ENCODE measurements at places on chromosomes 2 and 18.

DNA sequence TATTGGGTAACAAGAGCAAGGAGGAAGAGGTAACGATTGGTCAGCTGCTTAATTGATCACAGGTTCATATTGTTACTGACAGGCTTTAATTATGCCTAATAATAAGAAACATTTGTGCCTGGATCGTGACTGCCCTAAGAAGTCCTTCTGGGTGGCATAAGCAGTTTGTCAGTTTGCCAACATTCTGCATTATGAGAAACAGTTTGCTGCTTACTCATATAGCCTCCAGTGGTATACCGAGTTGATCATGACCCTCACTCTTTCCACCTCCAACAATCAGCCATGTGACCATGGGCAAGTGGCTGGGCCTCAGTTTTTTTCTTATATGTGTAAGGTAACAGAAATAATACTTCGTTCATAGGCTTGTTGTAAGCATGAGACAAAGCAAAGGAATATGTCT, 96.6 kb upstream of the CABLES1 start:
- no peak for DNase-seq

- no peak for DNase-seq
These were observed 80.5 kb downstream of the LYPD6 start for GRCh38 chr2:149410701-149411484.

- no peak for DNase-seq
These were observed 807 bp downstream of the PELI1 start for GRCh38 chr2:64143169-64144056.

GRCh38 chr2:66573821-66574233, 138.9 kb downstream of the MEIS1 start:
- DNase-seq = no peak

DNA sequence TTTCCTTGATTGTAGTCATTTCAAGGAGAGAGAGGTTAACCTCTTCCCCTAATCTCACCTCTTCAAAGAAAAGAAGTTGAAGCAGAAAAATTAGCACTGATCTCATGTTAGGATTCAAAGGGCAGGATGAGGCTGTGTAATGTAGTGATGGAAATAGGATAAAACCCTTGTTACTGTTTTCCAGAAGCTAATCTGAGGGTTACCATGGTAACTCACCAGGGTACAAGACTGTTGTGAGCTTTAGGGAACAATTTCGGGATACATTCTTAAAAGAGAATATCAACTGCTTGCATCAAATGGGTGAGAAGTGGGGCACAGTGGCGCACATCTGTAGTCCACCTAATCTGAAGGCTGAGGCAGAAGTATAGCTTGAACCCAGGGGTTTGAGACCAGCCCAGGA, 64.9 kb upstream of the SLC39A10 start:
- no peak for DNase-seq

GRCh38 chr2:108908713-108909070, 80.3 kb downstream of the EDAR start:
- no peak for DNase-seq

DNA sequence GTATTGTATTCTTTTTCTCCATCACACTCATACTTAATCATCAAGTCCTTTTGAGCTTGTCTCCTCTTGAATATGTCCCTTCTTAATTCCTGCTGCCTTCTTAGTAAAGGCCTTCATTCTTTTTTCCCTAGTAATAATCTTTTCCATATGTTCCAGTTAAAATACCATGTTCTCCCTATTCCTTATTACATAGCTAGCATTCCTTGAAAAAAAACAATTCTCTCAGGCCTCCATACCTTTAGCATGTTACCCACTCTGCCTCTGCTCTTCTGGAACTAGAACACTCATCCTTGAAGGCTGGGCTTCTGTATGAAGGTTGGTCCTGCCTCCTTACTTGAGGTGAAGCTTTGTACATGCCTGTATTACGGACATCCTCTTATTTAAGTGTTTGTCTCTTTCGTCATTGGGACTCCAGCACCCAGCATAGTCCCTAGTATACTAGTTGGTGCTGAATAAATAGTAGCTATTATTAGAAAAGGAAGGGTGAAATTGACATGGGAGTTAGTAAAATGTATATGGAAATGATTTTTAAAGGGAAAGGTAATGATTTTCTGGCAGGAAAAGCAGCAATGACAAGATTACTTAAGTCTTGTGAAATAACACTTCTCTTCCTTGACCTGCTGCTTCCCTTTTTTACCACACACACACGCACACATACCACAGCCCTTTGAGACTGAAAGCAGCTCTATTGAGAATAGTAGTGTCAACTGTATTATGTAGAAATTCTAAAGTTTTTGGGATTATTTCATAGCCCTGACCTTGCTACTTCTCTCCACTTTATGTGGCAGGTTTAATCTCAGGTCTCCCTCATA, 45.6 kb downstream of the REL start:
- no peak for DNase-seq

DNA sequence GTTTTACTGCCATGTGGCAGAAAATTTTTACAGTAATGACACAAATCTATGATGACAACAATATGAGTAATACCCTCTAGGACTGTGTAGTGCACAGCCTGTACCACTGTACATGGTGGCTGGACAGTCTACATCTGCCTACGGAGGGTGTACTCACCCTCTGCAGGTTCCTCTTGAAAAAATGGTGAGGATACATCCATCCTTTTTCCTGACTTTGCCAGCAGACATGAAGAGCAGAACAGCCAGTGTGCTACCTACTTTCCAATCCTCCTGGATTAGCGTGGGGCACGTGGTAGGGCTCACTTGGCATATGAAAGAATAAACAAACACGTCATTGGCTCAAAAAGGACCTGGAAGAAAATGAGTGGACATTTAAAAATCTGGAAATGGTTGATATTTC, 62.6 kb downstream of the TRPM8 start:
- DNase-seq = no peak

DNA sequence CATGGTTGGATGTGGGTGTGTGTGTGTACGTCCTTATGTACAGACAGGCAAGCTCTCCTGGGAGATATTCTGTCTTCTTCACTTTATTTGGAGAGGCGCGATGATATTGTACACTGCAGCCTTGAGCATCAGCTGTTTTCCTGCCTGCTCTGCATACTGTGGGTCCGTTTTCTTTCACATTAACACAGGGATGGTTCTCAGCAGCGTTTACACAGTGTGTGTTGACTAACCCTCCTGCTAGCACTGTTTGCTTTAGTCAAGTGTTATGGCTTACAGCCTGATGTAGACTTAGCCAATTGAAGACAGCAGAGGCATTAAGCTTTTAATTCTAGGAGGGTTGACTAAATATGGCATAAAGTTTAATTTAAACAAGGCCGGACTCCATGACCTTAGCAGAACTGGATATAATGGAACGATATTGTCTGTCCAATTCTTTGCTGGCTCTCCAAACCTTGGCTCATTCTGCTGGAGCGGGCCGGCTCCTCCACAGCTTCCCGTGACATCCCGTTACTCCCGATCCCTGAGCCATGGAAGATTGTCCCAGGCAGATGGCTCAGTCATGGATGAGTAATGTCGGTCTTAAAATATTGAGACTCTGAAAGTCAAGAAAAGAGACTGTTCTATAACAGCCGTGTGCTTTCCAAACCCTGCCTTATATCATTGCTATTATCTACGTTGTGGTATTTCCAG, 134.7 kb downstream of the TPGS2 start:
- DNase-seq = no peak

GRCh38 chr2:68798569-68798968, 64.0 kb downstream of the ARHGAP25 start:
- no peak for DNase-seq

GRCh38 chr2:43019025-43019367, 207.4 kb downstream of the ZFP36L2 start:
- DNase-seq = no peak

GRCh38 chr2:3147651-3148530, 229.7 kb downstream of the EIPR1 start:
- no peak for DNase-seq

DNA sequence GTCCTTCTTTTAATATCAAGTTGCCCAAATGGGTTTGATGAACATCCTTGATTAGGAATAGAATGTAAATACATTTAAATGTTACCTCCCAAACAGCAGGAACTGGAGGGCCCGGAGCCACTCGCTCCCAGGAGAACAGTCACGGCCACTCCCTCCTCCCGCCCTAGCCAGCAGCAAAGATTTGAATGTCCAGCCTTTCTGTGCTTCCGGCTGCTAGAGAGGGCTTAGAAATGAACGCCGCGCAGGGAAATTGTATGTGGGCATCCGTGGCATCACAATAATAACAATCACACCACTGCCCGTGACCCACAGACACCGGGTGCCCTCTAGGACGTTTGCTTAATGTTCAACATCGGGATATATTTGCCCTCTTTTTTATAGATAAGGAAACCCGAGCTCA, 164.9 kb upstream of the SALL3 start:
- no peak for DNase-seq

DNA sequence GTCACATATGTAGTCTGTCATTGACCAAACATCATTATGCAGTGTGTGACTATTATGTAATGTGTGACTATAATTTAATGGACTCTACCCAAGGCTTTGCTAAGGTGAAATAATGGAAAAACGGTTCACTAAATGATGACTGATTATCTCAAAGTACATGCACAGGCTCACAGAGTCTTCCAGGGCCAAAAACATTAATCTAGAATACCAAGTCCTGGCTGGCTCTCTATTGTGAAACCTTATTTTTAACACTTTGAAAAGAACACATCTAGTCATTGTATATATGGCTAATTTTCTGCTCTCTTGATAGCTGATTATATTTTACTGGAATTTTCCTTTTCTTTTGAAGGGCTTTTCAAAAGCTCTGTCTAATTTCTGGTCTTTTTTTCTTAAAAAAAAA, 102.9 kb upstream of the THUMPD2 start:
- no peak for DNase-seq

DNA sequence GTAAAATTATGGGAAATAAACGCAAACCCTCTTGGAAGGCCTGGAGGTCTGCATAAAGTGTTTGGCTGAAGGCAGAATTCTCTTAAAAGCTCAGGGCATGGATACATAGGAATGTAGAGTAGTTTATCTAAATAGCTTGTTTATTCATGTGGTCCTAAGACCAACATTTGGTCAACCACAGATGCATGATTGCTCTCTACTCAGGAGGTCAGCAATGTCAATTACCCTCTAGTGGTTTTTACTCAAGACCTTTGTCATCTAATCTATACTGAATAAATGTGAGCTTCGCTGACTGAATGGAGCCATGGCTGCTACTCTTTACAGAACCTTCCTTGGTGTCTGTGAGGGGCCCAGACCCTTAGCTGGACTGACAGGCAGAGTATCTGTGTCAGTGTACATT, 139.8 kb downstream of the ATL2 start:
- DNase-seq = no peak

- DNase-seq = no peak
These were observed 50.3 kb downstream of the HK2 start for GRCh38 chr2:74884118-74884762.

DNA sequence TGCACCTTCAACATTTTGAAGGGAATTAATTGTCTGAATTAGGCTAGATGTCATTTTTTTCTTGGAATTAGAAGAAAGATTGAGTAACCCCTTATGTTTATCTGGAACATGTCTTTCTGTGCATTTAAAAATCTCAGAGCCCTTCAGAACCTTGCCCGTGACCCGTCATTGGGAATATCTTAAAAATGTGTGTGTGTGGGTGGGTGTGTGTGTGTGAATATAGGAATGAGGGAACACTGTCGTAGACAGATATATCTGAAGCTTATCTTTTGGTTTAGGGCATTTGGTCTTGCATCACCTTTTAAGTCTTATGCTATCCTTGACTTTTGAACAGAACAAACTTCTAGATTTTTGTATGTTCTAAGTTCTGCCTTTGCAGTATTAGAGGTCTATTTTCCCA, 13.5 kb upstream of the IL1RL1 start:
- DNase-seq = no peak

- DNase-seq = no peak
These were observed 141.4 kb downstream of the TNS1 start for GRCh38 chr2:217861334-217861877.

- DNase-seq = no peak
These were observed 11.7 kb downstream of the LIMS2 start for GRCh38 chr2:127663566-127664064.

GRCh38 chr2:44097322-44097907, 71.3 kb upstream of the PPM1B start:
- no peak for DNase-seq

GRCh38 chr2:36675579-36676282, 20.8 kb upstream of the VIT start:
- no peak for DNase-seq

- DNase-seq = no peak
These were observed 713.9 kb downstream of the CPS1 start for GRCh38 chr2:211270257-211270656.

- no peak for DNase-seq
These were observed 39.3 kb downstream of the MAP3K2 start for GRCh38 chr2:127348426-127349000.

DNA sequence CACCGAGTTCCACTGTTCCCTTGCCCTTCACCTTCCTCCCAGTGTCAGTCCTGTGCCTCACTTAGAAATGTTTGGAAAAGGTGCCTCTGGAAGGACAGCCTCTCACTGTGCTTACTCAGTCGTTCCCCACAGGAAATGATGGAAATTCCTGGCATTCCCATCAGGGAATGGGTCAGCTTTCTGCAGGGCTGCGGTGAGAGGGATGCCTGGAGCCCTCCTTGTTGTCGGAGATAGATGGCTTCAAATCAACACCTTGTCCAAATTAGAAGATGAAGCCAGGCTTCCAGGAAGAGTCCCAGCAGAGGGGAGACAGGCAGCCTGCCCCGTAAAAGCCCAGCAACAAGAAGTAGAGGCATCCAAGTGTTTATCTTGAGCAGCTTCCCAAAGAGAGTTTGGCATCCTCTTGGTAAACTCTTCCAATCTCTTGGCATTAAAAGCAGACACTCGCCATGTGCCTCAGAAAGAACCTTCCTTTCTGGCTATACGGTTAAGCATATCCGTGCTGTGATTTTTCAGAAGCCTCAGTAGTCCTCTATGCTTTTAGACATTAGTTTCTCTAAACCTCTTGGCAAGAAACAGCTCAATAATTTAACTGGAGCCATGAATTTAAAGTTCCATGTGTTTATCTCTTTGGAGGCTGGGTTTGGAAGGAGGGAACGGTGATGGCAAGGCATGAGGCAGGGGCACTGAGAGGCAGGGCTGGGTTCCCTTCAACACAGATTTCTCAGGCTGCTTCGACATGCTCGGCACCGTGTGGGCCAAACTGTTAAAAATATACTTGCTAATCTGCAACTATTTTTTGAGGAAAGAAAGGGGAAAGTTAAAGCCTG, 25.1 kb downstream of the COLEC12 start:
- no peak for DNase-seq

- DNase-seq = no peak
These were observed 31.1 kb upstream of the GPC1 start for GRCh38 chr2:240404174-240404852.

- no peak for DNase-seq
These were observed 97.6 kb upstream of the PARD3B start for GRCh38 chr2:204447722-204448121.

- DNase-seq = no peak
These were observed 24.2 kb upstream of the PTPN4 start for GRCh38 chr2:119735565-119735964.

GRCh38 chr2:51535763-51536162, 503.8 kb upstream of the NRXN1 start:
- no peak for DNase-seq

GRCh38 chr2:203580844-203581243, 45.7 kb upstream of the RAPH1 start:
- no peak for DNase-seq

GRCh38 chr2:20212871-20213503, 11.9 kb downstream of the SDC1 start:
- DNase-seq = no peak
